Skeletal muscle tissue (tissue), 5 donors: ENCODE measurements at places on chromosomes 7 and 10. TPM values are rescaled to one million over a fixed set of nuclear protein-coding genes. Genes with fewer than 3 reads are reported as not detected.

Gene ANXA8L1
- 0.52 TPM for total RNA-seq

Gene KLF14
- 0.52 TPM for total RNA-seq

Gene LGI1
- total RNA-seq: 9.4 TPM

Gene ELFN1
- total RNA-seq: 1.6 TPM

Gene FAM24B
- 1.0 TPM for total RNA-seq

Gene ASAH2
- under 0.01 TPM for total RNA-seq

Gene MET
- 26.1 TPM for total RNA-seq

Gene JAKMIP3
- under 0.01 TPM for total RNA-seq

Gene GLCCI1
- 15.1 TPM for total RNA-seq

Gene NAPEPLD
- total RNA-seq: 12.0 TPM

Gene ERVW-1
- total RNA-seq: not detected

Gene CRYGN
- not detected for total RNA-seq

Gene TAS2R3
- 3.7 TPM for total RNA-seq

Gene RADIL
- 1.0 TPM for total RNA-seq

Gene PCLO
- total RNA-seq: 0.52 TPM

Gene DYNC1I1
- total RNA-seq: 1.6 TPM

Gene PNLIP
- total RNA-seq: 1.0 TPM

Gene FKBP6
- under 0.01 TPM for total RNA-seq

Gene TRIM50
- total RNA-seq: 0.52 TPM

Gene EN2
- total RNA-seq: under 0.01 TPM

Gene TMEM196
- 0.52 TPM for total RNA-seq

Gene FAM25A
- total RNA-seq: not detected

Gene P4HA1
- total RNA-seq: 53.8 TPM

Gene TFPI2
- total RNA-seq: 1.0 TPM

Gene LSM8
- total RNA-seq: 20.9 TPM

Gene ZNRF2
- total RNA-seq: 10.4 TPM

Gene FANK1
- not detected for total RNA-seq

Gene GRID2IP
- not detected for total RNA-seq
